ACHN (cell line): ENCODE measurements at places on chromosomes 6 and 20.

DNA sequence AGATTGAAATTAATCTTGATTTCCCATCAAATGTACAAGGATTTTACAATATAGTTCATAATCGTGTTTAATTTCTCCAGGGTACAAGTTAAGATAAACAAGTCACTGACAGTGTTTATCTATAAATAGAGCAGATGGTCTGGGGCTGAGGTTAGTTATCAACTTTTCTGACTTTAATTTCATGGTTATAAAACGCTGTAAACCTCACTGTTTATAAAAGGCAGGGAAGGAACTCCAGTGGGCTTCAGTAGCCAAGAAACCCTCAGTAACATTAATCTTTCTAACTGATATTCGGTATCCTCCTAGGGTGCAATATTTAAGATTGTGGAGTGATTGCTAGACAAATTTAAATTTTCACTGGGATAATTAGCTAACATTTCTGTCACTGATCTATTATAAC, 68.6 kb downstream of the GFRAL start:
- DNase-seq: no peak

- DNase-seq: no peak
These were observed 1090.0 kb upstream of the EYS start for GRCh38 chr6:66796987-66797386.

GRCh38 chr6:169651498-169651897, 50.3 kb downstream of the WDR27 start:
- DNase-seq: no peak

- DNase-seq: peak; percentile 52
These were observed 53.9 kb upstream of the LAMP5 start for GRCh38 chr20:9460518-9460917.

GRCh38 chr20:49724408-49725223, 10.9 kb upstream of the B4GALT5 start:
- no peak for DNase-seq

DNA sequence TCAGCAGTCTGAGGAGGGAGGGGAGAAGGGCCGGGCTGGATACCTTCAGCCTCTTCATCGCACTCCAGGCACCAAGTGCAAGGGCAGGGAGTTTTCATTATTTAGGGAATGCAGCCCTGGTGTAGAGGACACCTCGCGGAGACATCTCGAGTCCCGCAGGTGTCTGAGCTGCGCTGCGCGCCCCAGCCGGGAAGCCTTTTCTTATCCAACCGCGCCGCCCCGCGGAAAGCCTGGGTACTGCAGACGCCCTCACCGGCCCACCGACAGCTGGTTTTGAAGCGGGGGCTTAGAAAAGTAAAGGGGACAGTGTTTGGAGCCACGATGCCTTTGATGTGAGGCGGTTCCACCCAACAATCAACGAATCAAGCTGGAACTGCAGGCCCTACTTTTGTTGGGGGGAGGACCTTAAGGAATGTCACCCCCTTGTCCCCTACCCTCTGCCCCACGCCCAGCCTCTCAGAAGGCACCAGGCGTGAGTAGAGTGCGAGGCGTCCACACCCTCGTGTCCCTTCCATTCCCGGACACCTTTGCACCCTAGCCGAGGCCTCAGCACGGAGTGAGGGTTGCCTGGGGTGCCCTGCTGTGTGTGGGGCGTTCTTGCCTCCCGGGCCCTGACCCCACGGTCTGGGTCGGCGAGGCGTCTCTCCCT, 8.6 kb downstream of the NKX2-2 start:
- peak; percentile 67 for DNase-seq

DNA sequence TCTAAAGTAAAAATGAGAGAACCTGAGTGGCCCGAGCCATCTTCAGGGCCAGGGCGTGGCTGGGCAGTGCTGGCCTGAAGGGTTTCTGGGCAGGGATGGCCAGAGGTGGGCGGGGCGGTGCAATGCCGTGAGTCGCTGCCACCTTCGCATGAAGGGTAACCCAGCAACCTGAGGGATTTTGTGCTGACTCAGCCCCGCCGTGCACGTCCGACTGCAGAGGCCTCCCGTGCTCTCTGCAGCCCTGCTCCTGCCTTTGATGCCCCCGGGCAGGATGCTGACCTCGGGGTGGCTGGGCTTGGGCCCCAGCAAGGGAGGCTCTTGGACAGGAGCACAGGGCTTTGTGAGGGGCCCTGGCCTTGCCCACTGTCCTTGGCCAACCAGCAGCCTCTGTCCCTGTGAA, 81.7 kb upstream of the GATA5 start:
- peak; percentile 28 for DNase-seq

DNA sequence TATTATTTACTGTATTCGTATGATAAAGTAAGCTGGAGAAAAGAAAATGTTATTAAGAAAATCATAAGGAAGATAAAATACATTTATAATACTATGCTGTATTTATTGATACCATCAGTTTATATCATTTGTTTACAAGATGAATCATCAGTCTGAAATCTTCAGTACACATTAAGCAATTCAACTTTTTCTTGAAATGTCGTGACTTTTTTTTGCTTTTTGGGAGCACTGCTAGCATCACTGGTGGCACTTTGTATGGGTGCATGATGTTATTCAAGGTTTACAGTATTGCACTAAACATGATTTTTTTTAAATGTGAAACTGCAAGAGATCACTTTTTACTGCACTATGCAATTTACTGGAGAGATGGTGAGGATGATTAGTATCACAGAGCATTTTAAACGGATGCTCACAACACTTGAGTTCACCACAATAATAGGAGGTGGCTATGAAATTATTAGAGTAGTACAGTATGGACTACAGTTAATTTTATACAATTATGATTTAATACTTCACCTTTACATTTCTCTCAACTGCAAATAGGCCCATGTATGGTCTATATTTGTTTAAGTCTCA, 85.9 kb downstream of the SNAP25 start:
- no peak for DNase-seq

GRCh38 chr6:93136111-93136510, 283.2 kb downstream of the EPHA7 start:
- no peak for DNase-seq

DNA sequence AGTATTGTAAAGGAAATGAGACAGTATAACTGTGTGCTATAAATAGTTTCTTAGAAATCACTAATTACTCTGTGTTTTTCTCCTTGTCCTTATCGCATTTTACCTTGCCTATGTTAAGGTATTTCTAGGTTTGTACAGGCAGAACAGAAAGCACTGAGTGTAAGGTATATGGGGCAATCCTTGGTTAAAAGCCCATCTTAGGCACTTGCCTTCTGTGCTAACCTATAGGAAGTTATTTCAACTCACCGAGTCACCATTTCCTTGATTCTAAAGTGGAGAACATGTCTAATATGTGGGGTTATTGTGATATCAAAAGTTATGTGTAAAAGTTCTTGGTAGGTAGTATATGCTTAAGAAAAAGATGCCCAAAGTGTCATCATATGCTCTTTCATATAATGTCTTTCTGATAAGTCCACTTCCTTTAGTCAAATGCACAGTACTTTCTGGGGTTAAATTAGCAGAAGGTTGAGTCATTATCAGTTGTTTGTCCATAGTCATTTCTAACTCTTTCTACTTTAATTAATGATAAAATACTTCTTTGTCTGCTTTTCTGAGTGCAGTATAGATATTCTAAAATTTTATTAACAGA, 276.4 kb downstream of the UTRN start:
- no peak for DNase-seq

GRCh38 chr6:133899556-133899955, 10.6 kb downstream of the TCF21 start:
- no peak for DNase-seq

DNA sequence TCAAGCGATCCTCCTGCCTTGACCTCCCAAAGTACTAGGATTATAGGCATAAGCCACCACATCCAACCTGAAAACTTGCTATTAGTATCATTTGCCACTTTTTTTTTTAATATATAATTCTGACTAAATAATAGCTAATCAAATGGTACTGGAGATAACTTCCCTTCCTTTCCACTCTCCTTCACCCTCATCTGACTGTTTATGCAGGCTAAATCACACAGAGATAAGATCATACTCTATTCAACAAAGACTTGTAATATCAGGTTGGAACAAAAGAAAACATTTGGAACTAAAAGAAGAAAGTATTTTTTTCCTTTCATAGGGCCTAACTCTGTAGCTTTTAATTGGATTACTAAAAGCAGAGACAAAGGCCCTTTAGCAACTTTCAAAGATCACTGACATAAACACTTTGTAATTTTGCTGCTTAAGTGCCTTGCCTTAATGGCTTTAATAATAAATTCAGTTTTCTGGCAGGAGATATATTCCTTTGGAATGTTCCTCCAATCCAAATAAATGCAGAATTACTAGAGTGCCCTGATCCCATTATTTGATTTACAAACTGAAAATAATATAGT, 198.7 kb upstream of the ASCC3 start:
- no peak for DNase-seq

GRCh38 chr6:45054610-45055009, 273.5 kb upstream of the RUNX2 start:
- no peak for DNase-seq

GRCh38 chr20:53168491-53168890, 196.3 kb downstream of the TSHZ2 start:
- DNase-seq: no peak

DNA sequence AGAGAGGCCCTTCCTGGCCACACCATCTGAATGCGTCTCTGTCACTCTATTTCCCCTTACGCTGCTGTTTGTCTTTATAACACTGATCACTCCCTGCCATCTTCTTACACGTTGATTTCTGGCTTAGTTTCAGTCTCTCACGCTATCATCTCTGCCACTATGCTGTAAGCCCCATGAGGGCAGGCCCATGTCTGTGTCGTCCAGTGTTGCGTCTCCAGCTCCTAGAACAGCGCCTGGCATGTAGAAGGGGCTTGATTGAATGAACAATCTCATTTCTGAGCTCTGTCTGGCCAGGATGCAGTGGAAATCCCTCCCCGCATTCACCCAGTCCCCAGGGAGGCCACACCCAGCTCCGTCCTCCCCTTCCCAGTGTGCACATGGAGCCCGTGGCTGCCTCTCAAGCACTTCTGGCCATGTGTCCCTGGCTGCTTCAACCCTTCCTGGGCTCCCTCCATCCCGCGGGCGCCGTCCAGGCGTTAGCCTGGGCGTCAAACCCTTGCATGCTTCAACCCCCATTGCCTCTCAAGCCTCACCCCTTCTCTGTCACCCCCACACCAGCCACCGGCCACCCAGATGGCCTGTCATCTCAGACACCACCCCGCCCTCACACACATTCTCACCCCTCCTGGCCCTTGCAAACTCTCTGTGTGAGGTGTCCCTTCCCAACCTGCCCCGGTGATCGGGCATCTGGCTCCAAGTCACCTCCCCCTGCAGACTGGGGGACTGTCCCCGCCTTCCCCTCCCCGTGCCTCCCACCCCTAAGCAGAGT, 71.1 kb downstream of the SRC start:
- DNase-seq: no peak

DNA sequence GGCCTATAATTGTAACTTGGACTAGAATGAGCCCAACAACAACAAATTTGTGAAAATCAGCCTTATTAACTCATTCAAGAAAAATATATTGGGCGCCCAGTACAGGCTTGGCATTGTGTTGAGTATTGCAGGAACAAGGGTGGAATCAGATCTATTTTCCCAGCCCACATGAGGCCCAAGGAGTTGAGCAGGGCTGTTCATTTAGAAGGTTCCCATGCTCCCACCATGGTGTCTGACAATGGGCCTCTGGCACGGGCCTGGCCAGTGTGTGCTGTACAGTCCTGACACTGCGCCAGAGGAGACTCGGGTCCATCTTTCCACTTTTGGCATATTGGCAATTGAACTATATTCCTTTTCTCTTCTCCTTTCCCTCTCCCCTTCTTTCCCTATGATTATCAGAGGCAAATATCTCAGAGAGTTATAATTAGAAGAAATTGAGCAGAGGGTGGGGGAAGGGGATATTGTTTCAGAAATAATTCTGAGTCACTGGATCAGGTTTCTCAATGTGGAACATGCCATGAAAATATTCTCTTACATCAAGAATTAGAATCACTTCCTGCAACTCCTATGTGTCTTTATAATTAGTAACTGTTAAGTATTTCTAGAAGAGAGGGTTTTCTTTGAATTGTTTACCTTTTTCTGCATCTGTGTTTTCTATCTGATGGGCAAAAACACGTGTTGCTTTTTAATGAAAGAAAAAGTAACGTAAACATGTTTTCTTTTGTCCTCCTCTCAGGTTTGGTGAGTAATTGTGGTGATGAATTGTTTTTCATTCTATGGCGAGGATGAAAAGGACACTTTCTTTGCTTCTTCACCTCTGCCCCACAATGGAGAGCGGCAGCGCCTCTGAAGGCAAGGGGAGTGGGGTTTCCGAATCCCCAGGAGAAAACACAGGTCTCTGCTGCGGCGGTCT, 209.4 kb downstream of the FOXA2 start:
- no peak for DNase-seq

DNA sequence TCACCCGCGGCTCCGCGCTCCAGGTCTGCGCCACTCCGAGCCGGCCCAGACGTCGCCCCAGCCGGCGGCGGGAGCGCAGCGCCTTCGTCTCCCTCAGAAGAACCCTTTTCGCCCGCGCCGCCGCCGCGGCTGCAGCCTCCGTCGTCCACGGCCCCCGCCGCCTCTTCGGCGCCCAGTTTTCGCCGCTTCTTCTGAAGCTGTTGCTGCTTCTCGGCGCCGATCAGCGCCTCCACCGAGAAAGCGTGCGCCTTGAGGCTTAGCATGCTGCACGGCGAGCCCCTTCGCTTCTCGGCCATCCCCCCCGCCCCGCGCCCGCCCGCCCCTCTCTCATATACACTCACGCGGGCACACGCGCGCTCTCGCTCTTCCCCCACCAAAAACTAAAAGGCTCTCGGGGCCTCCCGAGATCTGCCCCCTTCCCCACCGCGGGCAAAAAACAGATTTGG, 489 bp downstream of the TBX18 start:
- no peak for DNase-seq

- DNase-seq: no peak
These were observed 26.4 kb downstream of the ARMC2 start for GRCh38 chr6:108874470-108875160.

GRCh38 chr6:109292420-109292819, 89.8 kb downstream of the CD164 start:
- DNase-seq: no peak

DNA sequence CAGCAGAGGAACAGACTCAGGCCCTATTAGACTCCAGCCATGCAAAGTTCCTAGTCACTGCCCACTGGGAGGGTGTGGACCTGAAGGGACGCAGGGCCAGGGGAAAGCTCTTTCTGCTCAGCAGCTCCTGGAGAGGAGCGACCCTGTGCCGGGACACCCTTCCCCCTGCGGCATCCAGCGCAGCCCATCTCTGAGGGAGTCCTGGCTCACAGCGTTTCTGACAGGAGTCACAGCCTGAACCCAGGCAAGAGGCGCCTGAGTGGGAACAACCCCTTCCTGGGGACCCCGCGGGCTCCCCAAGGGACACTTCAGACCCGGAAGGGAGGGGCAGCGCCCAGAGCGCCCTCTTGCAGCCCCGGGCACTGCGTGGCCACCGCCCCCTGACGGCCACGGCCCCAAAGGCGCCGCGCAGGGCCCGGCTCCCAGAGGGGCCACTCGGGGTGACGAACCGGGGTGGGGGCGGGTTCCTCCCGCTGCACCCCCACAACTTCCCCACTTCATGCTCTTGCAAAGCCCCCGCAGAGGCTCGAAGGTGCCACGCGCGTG, 862 bp downstream of the UCKL1 start:
- DNase-seq: peak; percentile 38

- DNase-seq: no peak
These were observed 26.6 kb downstream of the FARS2 start for GRCh38 chr6:5287966-5288297.
